ENCODE measurements at places on chromosomes 2 and 18.
A peak's percentile ranks its signal among the peaks of the same experiment; 100 is the strongest.

- DNase-seq = no peak
Measured at GRCh38 chr18:24913507-24914170, 438.3 kb downstream of the ZNF521 start.

GRCh38 chr18:56302156-56302555, 336.2 kb downstream of the TXNL1 start:
- no peak for DNase-seq

DNA sequence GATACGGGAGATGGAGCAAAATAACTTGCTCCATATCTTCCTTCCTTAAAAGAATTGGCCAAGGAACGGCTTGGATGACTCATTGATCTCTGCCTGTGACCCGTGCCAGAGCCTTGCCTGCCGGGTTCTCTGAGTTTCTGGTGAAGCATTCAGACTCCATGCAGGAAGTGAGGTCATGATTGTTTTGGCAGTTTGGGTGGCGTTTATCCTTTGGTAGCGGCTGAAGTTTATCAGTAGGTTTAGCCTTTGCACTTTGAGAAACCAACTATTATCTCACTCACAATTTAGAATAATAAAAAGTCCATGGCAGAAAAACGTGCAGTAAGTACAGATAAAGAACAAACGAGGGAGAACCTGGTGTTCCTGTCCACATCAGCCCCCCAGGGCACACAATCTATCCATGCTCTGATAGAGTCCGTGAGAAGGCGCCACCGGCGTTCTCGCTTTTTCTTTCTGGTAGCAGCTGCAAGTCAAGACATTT, 15.0 kb upstream of the CTAGE1 start:
- DNase-seq = no peak

GRCh38 chr2:20562540-20563225, 88.2 kb downstream of the HS1BP3 start:
- DNase-seq = no peak

- DNase-seq = no peak
Measured at GRCh38 chr2:219496825-219497494, 1.7 kb upstream of the GMPPA start.

GRCh38 chr2:48110492-48110891, 204.2 kb upstream of the FBXO11 start:
- DNase-seq = no peak

DNA sequence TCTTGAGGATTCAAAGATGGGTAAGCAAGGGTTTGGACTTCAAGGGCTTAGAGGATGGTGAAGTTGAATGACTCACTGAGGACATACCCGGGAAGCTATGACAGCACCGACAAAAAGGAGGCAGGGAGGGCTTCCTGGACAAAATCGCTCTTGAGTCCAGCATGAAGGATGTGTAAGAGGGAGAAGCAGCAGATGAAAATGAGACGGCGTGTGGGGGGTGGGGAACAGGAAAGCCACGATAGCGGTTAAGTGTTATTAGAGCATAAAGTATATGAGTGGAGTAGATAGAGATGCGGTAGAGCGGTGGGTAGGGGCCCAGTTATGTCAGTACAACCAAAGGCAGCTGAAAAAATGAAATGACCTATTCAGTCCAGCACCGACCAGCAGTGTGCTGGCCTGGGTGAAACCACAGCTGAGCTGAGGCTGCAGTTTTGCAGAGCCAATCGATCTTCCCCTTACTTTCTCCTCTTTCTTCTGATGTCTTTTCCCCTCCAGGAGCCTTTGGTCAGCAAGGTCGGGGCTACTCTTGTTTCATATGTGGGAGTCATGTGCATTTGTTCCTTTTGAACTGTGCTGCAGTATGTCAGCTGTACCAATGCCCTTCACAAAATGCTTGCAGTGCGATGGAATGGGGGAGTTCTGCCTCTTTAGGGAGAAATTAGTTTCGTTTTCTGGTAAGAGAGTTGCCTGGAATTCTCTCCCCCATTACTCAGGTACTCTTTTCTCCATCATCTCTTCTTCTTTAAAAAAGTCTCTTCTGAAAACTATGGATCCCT, 2.0 kb upstream of the THUMPD2 start:
- DNase-seq = no peak

GRCh38 chr2:216796115-216796840, 63.6 kb downstream of the TNP1 start:
- DNase-seq = no peak

GRCh38 chr2:130917006-130917688, 80.4 kb downstream of the ARHGEF4 start:
- DNase-seq = no peak

DNA sequence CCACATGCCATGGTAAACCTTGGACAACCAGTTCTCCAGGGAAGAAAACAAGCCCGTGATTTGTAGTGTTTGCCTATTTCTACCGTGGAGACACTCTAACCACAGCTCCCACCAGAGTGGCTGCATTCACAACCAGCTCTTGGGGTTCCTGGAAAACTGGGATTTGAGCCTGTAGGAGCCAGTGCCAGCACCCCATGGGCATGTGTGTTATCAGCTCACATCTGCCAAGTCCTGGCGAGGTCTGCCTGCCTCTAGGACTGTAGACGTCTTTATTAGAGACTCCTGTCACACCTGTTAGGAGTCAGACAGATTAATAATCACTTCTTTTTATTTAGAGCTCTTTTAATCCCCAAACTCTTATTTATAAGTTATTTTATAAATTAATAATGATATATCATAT, 41.0 kb downstream of the INPP5D start:
- DNase-seq = no peak

DNA sequence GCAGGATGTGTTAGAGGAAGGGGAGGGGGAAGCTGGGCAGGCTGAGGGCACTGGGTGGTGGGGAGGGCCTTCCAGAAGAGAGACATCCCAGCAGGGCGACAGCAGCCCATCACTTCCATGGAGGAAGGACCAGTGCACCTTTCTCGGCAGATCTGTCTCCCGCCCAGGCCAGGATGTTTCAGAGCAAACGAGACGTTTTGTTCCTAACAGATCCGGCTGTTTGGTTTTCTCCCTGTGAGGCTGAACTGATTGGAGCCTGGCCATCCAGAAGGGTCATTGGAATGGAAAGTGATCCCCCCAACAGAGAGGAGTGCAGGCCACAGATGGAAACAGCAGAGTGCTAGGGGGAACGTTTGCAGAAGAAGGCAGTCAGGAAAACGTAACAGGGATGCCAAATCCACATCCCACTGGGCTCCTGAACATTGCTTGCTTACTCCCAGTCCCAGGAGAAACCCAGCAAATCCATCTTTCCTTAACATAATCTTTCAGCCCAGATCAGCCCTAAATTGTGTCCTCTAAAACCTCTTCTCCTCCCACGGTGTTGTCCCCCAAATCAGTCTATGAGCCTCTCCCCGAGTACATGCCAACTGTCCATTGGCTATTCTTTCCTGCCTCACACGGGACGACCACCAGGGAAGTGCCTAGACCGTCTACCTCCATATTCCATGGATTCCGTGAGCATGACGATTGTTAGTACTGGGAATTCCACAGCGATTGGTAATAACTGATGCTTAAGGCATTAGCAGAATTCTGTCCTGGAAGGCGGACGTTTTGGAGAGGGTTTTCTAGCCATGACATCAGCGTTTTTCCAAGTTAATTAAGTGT, 126.8 kb downstream of the SEPTIN10 start:
- DNase-seq = no peak

- DNase-seq = peak; percentile 63
Measured at GRCh38 chr2:73112913-73113854, at the start of gene RAB11FIP5. TSS of gene RAB11FIP5 (minus strand) at chr2:73112948. CDS start at chr2:73112777, 171 bp downstream.

DNA sequence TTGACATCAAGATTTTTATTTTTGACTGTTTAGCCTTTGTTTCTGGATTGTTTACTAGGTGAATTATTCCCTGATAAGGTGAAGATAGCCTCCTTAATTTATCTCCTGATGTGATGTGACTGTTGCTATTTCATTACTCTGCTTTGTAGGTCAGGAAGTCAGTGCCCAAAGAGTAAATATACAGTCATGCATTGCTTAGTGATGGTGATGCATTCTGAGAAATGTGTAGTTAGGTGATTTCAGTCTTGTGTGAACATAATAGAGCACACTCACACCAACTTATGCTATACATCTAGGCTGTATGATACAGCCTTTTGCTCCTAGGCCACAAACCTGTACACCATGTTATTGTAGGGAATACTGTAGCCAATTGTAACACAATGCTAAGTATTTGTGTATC, 102.4 kb upstream of the THUMPD2 start:
- DNase-seq = no peak

DNA sequence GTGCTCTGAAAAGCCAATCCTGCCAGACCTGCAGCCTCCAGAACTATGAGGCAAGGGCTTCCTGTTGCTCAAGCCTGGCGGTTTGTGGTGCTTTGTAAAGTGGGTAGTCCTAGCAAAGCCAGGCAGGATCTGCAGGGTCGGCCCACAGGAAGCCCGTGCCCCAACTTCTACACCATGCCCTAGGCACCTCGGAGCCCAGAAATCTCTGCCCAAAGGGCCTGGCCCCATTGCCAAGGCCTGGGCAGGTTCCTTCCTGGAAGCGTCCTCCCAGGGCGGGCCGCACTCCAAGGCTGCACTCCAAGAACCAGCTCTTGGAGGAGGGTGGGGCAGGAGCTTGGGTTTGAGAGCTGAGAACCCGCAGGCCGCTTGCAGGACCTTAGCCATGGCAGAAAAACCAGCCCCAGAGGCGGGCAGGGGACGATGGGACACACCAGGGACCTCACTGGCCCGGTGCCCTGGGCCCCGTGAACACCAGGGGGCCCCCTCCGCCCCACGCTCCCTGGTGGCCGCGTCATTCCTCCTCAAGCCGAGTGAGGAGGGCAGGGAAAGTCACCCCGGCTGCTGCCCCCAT, 37.2 kb upstream of the ID2 start:
- DNase-seq = no peak

GRCh38 chr2:163681745-163682144, 54.1 kb downstream of the FIGN start:
- DNase-seq = no peak

DNA sequence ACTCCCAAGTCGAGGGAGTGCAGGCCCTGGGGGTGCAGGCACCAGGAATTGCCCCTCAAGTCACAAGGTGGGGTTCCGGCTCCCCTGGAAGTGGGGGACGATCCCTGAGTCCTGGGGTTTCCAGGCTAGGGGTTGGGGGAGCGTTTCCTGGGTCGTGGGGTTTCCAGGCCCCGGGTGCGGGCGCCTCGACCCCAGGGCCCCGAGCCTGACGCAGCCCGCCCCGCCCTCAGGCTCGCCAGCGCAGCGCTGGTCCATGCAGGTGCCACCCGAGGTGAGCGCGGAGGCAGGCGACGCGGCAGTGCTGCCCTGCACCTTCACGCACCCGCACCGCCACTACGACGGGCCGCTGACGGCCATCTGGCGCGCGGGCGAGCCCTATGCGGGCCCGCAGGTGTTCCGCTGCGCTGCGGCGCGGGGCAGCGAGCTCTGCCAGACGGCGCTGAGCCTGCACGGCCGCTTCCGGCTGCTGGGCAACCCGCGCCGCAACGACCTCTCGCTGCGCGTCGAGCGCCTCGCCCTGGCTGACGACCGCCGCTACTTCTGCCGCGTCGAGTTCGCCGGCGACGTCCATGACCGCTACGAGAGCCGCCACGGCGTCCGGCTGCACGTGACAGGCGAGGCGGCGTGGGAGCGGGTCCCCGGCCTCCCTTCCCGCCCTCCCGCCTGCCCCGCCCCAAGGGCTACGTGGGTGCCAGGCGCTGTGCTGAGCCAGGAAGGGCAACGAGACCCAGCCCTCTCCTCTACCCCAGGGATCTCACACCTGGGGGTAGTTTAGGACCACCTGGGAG, 12.0 kb downstream of the SIGLEC15 start:
- DNase-seq = no peak

- no peak for DNase-seq
Measured at GRCh38 chr2:136133586-136133985, 15.6 kb upstream of the CXCR4 start.

- no peak for DNase-seq
Measured at GRCh38 chr2:213644926-213645325, 360.7 kb downstream of the SPAG16 start.

GRCh38 chr2:128536925-128537620, 218.4 kb upstream of the HS6ST1 start:
- DNase-seq = no peak

- DNase-seq = no peak
Measured at GRCh38 chr2:202005272-202005887, 28.3 kb upstream of the FZD7 start.

DNA sequence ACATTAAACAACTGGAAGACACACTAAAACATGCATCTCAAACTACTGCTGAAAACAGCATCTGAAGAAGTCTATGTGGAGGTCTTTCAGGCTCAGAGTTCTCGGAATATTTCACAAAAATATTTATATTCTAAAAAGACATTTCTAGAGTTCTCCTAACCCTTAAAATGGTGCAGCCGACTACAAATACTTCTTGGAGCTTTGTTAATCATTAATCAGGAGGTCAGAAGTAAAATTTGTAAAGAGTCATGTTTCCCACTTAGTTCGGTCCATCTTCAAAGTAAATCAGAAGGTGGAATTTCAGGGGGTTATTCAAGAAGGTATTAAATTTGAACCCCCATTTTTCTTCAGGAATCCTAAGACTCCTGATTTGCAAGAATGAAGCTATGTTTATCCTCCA, 72.7 kb downstream of the FAM228A start:
- DNase-seq = no peak

DNA sequence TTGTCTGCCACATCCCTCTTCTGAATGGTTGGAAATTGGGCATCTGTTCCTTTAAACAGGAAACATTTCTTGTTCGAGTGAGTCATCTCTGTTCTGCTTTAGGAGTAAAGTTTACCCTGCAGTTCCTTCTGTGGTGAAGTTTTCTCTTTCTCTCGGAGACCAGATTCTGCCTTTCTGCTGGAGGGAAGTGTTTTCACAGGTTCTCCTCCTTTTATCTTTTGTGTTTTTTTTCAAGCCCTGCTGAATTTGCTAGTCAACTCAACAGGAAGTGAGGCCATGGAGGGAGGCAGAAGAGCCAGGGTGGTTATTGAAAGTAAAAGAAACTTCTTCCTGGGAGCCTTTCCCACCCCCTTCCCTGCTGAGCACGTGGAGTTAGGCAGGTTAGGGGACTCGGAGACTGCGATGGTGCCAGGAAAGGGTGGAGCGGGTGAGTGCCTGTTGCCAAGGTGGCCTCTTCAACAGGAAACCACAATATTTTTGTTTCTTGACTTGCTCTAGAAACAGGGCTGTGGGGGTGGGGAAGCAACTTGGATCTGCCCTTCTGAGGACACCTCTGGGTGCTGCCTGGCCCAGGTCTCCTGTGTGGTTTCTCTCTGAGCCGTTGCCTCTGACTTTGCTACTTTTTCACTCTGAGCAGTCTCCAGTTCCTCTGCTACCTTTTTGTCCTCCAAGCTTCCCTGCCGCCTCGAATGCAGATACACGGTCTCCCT, 2.2 kb upstream of the CASP8 start:
- DNase-seq = peak; percentile 84

DNA sequence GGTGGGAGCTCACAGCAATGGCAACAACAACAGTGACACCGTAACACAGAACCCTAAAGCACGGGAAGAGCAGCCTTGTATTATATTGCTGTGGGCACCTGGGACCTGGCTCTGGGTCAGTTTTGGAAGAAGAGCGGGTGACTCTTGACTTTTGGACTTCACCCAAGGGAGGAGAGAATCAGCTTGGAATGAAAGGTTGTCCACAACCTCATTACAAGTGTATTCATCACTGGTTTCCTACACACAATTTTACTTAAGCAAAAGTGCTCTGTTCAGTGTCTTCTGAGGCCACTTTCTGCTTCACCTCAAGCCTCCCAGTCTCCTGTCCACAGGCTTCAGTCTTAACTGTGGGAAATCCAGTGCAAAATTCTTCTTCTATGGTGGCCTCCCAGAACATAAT, 263.8 kb downstream of the KCNE4 start:
- DNase-seq = no peak

GRCh38 chr2:172334988-172335387, 92.4 kb upstream of the ITGA6 start:
- no peak for DNase-seq

GRCh38 chr2:230877116-230877758, 12.5 kb downstream of the ITM2C start:
- no peak for DNase-seq

- DNase-seq = no peak
Measured at GRCh38 chr2:42904576-42904876, 112.1 kb upstream of the HAAO start.
